Tongue (tissue), 3 donors: ENCODE measurements at places on chromosomes 6 and 20.

DNA sequence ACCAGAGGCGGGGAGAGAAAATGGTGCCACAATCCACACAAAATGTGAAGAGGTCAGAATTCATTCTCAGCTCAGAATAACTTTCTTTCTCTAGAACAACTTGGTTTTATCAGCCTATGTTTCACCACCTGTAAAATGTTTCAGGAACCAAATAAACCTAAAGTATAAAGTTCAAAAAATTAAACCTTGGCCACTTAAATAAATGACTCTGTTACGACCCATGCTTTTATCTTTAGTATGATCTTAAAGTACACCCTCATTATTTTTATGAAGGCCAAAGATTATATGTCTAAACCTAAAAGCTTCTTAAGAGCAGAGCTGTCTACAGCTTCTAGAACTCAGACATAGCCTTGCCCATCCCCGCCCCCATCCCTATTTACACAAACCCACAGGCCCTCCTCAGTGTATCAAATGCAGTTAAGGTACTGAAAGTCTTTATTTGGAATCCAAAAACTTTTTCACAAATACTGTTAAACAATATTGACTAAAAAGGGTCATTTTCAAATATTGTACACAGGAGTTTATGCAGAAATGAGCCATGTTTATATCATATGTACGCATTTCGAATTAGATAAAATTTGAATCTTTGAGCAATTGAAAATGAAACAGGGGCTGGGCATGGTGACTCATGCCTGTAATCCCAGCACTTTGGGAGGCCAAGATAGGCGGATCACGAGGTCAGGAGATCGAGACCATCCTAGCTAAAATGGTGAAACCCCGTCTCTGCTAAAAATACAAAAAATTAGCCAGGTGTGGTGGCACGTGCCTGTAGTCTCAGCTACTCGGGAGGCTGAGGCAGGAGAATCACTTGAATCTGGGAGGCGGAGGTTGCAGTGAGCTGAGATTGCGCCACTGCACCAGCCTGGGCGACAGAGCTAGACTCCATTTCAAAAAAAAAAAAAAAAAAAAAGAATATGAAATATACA, 5.7 kb upstream of the NHSL1 start:
- no peak for DNase-seq

- DNase-seq = no peak
Observed at GRCh38 chr6:153047386-153047785, 44.9 kb upstream of the MTRF1L start.

- DNase-seq = no peak
Observed at GRCh38 chr6:4533576-4533975, 242.6 kb upstream of the CDYL start.

DNA sequence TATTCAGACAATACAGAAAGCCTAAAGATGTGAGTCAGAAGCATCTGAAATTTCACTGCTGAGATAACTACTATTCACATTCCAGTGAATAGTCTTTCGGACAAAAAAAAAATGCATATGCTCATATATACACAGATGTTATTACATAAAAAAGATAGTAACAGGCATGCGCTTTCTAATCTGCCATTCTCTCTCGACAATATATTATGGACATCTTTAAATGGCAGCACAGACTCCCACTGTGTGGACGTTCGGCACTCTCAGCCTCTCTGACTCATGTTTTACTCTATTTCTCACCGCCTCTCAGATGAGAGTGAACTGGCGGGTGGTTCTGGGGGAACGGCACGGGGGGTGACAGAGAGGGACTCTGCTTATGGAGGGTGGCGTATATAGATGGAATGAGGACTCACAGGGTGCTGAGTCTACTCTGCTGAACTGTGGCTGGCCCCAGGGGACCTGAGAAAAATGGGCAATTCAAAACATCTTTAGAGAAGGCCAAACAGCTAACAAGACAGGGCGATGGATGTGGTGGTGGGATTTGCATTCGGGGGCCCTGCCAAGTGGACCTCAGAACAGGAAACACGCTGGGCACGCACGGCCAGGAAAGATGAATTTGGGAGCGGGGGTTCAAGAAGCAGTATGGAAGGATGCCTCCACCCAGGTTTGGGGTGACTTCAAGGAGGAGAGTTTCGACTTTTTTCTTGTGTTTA, 68.9 kb downstream of the MDGA1 start:
- DNase-seq = no peak

- DNase-seq = no peak
Observed at GRCh38 chr20:24810676-24811407, 138.2 kb upstream of the CST7 start.

- no peak for DNase-seq
Observed at GRCh38 chr20:46963758-46964617, 69.3 kb downstream of the EYA2 start.

DNA sequence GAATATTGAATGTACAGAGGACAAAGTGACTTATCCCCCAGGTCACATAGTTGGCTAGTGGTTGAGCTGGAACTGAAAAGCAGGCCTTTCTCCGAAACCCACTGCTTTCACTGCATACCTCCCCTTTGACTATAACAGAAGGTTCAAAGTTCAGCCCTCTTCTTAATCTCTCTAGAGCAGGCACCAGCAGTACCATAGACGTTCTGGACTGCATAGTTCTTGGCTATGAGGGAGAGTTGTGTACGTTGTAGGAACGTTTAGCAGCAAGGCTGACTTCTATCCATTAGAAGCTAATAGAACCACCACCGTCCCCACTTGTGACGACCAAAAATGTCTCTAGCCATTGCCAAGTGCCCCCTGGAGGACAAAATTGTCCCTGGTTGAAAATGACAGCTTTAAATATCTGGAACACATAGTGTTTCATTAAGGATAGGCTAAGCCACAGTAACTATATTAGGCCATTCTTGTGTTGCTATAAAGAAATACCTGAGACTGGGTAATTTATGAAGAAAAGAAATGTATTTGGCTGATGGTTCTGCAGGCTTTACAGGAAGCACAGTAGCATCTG, 123.8 kb upstream of the MTHFD1L start:
- no peak for DNase-seq

- no peak for DNase-seq
Observed at GRCh38 chr6:87982134-87982533, 65.5 kb upstream of the SPACA1 start.

DNA sequence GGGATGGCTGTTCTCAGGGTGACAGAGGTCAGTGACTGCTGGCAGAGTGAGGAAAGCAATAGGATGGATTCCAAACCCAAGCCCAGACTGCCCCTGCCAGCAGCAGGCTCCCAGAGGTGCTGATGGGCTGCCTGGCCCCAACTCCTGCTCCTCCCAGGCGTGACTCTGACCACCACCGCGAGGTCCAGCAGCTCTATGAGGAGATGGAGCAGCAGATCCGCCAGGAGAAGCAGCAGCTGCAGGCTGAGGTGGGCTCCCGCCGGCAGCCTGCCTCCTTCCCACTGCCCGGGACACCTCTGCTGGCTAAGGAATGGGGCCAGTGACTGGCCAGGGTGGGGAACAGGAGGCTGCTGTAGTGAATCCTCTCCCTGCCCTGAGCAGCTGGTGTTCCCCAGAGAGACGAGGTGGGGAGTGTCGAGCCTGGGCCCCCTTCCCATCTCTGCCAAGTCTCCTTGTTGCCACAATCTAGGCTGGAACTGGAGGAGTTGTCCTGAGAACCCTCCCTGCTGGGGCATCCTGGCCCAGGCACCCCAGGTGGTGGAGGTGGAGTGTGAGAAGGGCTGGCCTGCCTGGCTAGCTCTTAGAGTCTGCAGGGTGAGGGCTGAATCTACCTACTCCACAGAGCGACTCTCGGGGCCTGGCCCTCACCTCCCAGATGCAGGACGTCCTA, 20.4 kb downstream of the RAB44 start:
- no peak for DNase-seq

- DNase-seq = no peak
Observed at GRCh38 chr6:150705392-150705791, 105.7 kb downstream of the PLEKHG1 start.

GRCh38 chr6:45946352-45946751, 69.3 kb downstream of the CLIC5 start:
- DNase-seq = peak; percentile 76

DNA sequence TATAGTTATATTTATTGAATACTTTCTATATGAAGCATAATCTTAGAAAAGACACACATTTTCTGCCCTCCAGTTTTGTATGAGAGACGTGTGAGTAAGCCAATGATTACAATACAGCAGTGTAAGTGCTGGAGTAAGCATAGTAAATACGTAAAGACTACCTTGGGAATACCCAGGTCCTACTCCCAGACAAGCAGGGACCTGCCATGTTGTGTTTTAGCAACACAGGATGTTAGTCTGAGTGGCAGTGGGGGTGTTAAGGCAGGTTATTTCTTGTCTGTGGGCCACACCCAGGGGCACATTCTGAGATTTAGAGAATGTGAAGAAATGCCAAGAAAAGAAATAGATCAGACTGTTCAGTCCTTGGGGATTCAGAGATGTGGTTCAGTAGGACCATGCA, 34.3 kb upstream of the RNF144B start:
- DNase-seq = peak; percentile 57

GRCh38 chr6:33276864-33277662, at the start of gene B3GALT4:
B3GALT4 (plus strand) TSS chr6:33277123; CDS start chr6:33277420, 297 bp downstream.
- peak; percentile 75 for DNase-seq

GRCh38 chr6:90086517-90086916, 192.2 kb downstream of the GJA10 start:
- no peak for DNase-seq

DNA sequence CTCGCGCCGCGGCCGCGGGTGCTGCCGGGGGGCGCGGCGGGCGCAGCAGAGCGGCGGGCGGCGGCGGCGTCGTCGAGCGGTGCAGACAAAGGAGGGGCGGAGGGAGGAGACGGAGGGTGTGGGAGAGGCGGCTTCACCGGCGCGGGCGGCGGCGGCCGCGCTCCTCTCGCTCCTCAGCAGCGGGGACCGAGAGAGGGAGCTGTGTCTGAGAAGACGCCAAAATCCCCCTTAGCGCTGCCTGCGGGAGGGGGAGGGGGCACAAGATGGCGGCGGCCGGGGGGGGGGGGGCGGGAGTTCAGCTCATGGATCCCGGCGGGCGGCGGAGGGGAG, 296 bp downstream of the ADNP start:
- DNase-seq = no peak

GRCh38 chr6:1850121-1850839, 240.6 kb downstream of the FOXC1 start:
- no peak for DNase-seq

GRCh38 chr6:41630946-41631345, 7.3 kb upstream of the MDFI start:
- DNase-seq = no peak

- DNase-seq = no peak
Observed at GRCh38 chr6:43799551-43800297, 29.7 kb downstream of the VEGFA start.

DNA sequence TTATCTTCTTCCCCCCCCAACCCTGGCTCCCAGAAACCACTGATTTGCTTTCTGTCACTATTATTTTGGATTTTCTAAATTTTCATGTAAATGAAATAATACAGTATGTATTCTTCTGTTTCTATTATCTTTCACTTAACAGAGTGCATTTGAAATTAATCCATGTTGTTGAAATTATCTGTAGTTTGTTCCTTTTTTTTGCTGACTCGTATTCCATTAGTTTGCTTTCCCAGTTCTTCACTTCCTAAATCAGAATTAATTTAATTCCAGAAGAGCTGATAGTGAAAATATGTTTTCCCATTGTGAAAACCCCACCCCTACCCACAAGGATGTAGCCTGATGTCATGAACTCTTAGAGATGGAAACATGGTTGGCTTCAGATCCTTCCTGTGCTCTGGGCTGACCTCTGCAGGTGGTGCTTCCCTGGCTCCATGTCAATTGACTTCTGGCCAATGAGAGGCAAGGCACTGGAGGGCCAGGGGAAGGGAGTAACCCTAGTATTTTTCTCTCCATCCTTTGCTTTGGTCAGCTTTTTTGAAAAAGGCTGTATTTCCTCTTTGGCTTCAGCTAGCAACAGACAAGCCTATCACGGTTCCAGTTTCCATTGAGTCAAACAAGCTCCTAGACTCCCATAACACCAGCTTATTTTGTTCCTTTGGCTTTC, 244.4 kb upstream of the HSF2 start:
- no peak for DNase-seq

GRCh38 chr6:82875573-82876185, 190.0 kb downstream of the UBE3D start:
- DNase-seq = no peak

DNA sequence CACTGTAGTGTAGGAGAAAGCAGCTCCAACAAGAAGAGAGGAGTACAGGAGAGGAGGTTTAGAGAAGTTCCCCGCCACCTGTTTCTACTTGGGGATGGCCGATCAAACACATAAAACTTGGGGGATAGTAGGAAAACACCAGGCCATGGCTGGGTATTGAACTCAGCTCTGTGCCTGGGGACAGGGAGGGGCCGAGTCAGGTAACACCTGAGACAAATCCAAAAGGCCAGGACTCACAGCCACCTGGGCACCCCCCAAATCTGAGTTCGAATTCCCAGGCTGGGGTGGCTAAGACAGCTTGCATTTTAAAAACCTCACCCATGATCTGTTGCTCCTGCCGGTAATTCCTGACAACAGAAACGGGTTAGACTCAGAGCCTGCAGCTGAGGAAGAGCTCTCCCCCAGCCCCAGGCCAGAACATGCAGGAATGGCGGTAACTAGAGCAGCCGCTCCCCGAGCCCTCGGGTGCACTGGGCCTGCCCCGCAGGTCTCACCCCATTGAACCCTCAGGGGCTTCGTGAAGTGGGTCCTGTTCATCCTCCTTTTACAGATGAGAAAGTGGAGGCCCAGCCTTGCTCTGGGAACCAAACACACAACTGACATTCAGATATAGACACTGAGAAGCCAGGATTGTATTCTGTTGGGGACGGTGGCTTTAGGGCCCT, 61.0 kb downstream of the TCP11 start:
- DNase-seq = no peak

DNA sequence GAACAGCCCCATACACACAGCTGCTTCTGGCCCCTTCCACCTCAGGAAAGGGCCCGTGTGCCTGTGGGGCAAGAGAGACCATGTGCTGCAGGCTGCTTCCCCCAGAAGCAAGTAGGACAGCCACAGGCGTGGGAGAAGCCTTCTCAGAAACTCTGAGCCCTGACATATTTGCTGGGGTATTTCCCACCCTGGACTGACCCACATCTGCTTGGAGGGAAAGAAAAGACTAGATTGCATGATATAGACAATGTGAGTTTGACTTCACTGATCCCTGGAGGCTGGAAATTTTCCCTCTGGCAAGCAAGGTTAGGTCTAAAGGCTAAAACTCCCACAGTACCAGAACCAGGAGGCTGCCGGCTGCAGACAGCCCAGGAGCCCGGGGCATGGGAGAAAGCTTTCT, 213.3 kb upstream of the SSTR4 start:
- DNase-seq = no peak

DNA sequence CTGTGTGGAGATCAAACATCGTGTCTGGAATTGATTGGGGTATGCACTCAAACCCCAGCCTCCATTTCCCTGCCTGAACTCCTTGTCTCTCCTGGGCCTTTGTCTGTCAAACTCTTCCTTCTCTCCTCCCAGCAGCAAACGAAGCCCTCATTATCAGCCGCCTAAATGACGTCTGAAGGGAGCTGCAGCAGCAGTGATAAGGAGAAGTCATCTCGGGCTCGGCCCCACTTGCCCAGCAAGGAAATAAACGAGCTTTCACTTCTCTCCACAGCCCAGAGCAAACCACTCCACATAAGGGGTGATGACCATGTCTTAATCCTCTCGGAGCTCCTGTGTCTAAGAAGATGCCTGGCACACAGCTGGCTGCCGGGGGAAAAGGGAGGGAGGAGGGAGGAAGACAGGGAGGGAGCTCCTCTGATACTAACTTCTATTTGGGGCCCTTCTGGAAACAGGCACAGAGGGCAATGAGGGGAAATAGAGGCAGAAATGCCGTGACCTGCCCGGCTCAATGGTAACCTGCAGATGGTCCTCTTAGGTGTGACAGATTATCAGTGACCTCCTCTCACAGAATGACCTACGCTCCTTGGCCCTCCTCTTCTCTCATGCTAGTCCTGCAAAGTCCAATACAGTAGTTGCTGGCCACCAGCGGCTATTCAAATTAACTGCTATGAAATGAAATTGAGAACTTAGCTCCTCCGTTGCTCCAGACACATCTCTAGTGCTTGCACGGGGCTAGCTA, 100.4 kb downstream of the PXDC1 start:
- DNase-seq = no peak
